ENCODE measurements at places on chromosomes 7 and 10.
A peak's percentile ranks its signal among the peaks of the same experiment; 100 is the strongest.

DNA sequence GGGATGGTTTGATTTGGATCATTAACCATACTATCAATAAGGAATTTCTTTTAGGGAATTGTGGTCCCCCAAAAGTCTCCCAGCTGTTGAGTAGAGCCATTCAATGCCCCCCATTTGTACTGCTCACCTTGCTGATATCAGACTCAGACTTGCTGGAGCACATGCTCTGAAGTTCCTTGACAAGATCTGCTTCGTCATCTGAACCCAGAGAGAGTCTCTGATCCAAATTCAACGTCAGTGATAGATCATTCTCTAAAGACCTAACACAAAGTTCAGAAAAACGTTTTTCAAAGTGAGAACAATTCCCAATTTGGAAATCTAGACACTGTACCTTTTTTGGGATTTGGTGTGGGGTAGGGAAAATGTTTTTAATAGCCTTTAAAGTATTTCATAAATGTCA is 153.9 kb downstream of the CTTNBP2 start:
- H3K4me3 ChIP-seq: no peak overlapping the region
- H3K27ac ChIP-seq: no peak overlapping the region
- H3K36me3 ChIP-seq: peaks cover 5% of the 10 kb centered on the region
- DNase-seq: no peak
- H3K27me3 ChIP-seq: no peaks in the 10 kb centered on the region

GRCh38 chr7:30177965-30178364 is 43.2 kb downstream of the MTURN start:
- H3K4me3 ChIP-seq: no peak overlapping the region
- peaks cover 4% of the 10 kb centered on the region for H3K4me1 ChIP-seq
- no peak overlapping the region for H3K27ac ChIP-seq
- no peaks in the 10 kb centered on the region for H3K36me3 ChIP-seq
- DNase-seq: no peak

GRCh38 chr10:49223205-49223604 is 35.0 kb upstream of the TMEM273 start:
- no peak overlapping the region for H3K27ac ChIP-seq
- H3K36me3 ChIP-seq: no peaks in the 10 kb centered on the region
- H3K4me1 ChIP-seq: no peaks in the 10 kb centered on the region

GRCh38 chr10:119217991-119218490 is 10.7 kb downstream of the GRK5 start:
- H3K27me3 ChIP-seq: no peaks in the 10 kb centered on the region
- DNase-seq: no peak
- H3K4me3 ChIP-seq: no peak overlapping the region
- peak overlapping the region; percentile 17 for H3K27ac ChIP-seq
- no peaks in the 10 kb centered on the region for H3K36me3 ChIP-seq

- no peaks in the 10 kb centered on the region for H3K36me3 ChIP-seq
- DNase-seq: no peak
- H3K27me3 ChIP-seq: no peaks in the 10 kb centered on the region
- no peak overlapping the region for H3K4me3 ChIP-seq
- H3K4me1 ChIP-seq: no peaks in the 10 kb centered on the region
- no peak overlapping the region for H3K27ac ChIP-seq
These were observed 13.6 kb downstream of the STEAP2 start for GRCh38 chr7:90225181-90225580.

- H3K27ac ChIP-seq: no peak overlapping the region
- no peaks in the 10 kb centered on the region for H3K27me3 ChIP-seq
- no peak for DNase-seq
- H3K4me3 ChIP-seq: no peak overlapping the region
- no peaks in the 10 kb centered on the region for H3K4me1 ChIP-seq
These were observed 323.0 kb downstream of the EXOC4 start for GRCh38 chr7:133575726-133576440.

- H3K36me3 ChIP-seq: peaks cover 8% of the 10 kb centered on the region
- no peaks in the 10 kb centered on the region for H3K4me1 ChIP-seq
- no peak for DNase-seq
These were observed 365 bp downstream of the YME1L1 start for GRCh38 chr10:27153845-27154193.

DNA sequence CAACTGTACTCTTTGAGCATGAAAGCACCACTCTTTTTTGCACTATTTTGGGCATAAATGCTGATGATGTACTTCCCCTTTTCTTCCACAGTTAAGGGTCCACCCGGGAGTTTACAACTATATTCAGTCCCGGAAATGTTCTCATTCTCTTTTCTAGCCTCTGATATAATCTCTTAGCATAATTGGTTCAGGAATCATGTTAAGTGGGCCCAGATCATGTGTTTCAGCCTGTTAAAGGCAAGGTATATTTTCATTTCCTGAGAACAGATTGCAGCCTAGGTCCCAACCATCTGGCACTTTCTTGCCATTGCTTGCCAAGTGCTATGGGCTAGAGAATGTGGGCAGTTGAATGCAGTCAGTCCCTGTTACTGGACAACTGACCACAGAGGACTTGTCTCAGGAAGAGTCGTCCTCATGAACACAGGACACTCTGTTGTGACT is 111.4 kb upstream of the GLCCI1 start:
- DNase-seq: no peak
- H3K27me3 ChIP-seq: no peaks in the 10 kb centered on the region
- H3K36me3 ChIP-seq: no peaks in the 10 kb centered on the region
- no peak overlapping the region for H3K27ac ChIP-seq
- H3K4me3 ChIP-seq: no peak overlapping the region

GRCh38 chr7:90660100-90660499 is 64.0 kb downstream of the CDK14 start:
- no peaks in the 10 kb centered on the region for H3K27me3 ChIP-seq
- no peak overlapping the region for H3K27ac ChIP-seq
- H3K4me1 ChIP-seq: no peaks in the 10 kb centered on the region
- no peak overlapping the region for H3K4me3 ChIP-seq

GRCh38 chr10:125009661-125010161 is 67.8 kb downstream of the ZRANB1 start:
- no peak overlapping the region for H3K4me3 ChIP-seq
- H3K36me3 ChIP-seq: peaks cover 3% of the 10 kb centered on the region
- DNase-seq: no peak
- no peaks in the 10 kb centered on the region for H3K4me1 ChIP-seq
- no peaks in the 10 kb centered on the region for H3K27me3 ChIP-seq

DNA sequence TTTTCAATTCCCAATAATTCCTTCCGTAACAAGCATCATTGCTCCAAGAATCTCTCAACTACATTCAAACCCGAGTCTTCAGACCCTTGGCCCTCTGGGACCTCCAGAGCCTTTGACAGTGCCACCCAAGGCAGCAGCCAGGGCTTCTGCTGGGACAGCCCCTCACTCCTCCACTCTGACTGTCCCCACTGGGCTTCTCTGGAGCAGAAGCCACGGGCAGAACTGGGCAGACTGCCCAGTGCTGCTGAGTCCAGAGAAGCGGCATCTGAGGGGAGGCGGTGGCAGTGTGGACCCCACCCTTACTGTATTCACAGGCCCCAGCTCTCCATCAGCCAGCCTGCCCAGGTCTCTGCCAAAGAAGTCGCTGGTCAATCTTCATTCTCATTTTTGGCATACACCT is 8.8 kb downstream of the CYREN start:
- H3K27ac ChIP-seq: no peak overlapping the region
- no peak for DNase-seq
- no peak overlapping the region for H3K4me3 ChIP-seq
- peaks cover 10% of the 10 kb centered on the region for H3K36me3 ChIP-seq

DNA sequence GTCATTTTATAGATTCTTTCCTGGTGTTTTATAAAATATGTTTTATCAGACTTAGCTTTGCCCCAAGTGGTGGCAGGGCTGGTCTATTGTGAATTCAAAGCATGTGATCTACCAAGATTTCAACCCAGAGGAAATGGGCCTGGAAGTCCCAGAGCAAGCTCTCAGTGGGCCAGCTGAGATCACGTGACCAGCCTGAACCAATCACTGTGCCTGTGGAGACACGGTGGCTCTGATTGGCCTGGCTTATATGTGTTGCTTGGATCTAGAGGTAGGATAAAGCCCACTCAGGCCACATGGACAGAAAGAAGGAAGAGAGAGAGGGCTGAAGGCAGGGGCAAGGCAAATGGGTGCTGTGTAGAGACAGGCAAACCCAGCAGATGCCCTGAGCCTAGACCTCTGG is 65.5 kb upstream of the GATA3 start:
- no peaks in the 10 kb centered on the region for H3K4me1 ChIP-seq
- H3K27me3 ChIP-seq: no peaks in the 10 kb centered on the region
- no peak overlapping the region for H3K4me3 ChIP-seq
- no peaks in the 10 kb centered on the region for H3K36me3 ChIP-seq
- no peak overlapping the region for H3K27ac ChIP-seq

DNA sequence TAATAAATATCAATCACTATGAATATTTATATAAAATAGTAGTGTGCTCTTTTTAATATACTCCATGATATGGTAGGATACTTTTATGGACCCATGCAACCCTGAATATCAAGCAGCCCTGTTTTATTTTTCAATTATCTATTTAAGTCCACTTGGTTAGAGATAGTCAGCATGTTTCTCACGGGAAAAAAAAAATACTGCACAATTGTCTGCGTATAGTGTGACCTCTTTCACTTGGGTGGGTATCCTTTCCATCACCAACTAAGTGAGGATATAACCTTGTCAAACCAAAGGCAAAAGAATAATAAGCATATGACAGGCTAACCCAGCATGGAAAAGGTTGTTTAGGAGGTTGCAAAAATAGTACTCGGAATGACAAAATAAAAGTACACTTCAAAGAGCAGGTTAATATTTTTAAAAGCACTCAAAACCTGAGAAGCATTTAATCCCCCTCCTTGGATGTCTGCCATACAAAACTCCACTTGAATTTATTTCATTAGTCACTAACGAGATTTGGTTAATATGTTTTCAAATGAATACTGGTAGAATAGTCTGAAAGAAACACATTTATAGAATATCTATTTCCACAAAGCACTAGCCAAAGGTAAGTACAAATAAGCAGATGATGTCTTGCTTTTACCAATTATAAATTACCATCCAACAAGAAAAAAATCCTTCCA is 76.5 kb downstream of the IMMP2L start:
- no peaks in the 10 kb centered on the region for H3K4me1 ChIP-seq
- H3K27ac ChIP-seq: no peak overlapping the region
- DNase-seq: no peak
- H3K36me3 ChIP-seq: no peaks in the 10 kb centered on the region

GRCh38 chr7:4073052-4073451 is 609.0 kb upstream of the FOXK1 start:
- no peak for DNase-seq
- no peaks in the 10 kb centered on the region for H3K36me3 ChIP-seq
- H3K4me1 ChIP-seq: no peaks in the 10 kb centered on the region
- H3K4me3 ChIP-seq: no peak overlapping the region
- H3K27ac ChIP-seq: no peak overlapping the region

- H3K36me3 ChIP-seq: no peaks in the 10 kb centered on the region
- no peaks in the 10 kb centered on the region for H3K27me3 ChIP-seq
- H3K27ac ChIP-seq: no peak overlapping the region
These were observed 417.9 kb downstream of the ANKRD7 start for GRCh38 chr7:118642396-118642795.

DNA sequence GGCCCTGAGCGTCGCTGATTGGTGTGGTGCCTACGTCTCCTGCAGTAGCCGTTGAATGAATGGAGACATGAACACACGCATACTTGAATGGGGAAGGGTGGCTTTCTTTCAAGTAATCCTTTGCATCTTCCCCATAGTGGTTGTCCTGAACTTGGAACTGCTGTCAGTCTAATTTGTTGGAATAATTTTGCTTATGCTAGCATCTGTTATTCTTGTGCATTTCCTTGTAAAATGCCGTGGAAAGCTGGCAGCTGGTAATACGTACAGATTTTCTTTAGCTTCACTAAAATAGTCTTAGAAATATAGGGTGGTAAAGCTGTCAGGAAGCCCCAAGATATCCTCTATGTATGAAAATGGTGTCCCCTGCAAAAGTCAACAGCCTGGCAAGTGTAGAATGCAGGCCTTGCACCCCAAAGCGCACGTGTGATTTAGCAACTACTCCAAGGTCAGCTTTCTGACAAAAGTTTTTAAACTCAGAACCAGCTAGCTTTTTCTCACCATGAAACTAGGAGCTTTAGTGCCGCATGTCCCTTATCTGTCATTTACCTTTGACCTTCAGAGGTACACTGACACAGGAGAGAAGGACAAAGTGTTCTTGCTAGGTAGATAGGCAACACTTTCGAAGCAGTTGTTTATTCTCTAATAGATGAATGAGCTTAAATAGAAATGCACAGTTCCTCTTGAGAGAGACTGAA is 70.8 kb downstream of the RBM33 start:
- H3K27ac ChIP-seq: peak overlapping the region; percentile 41
- peaks cover 18% of the 10 kb centered on the region for H3K36me3 ChIP-seq
- H3K4me3 ChIP-seq: no peak overlapping the region

DNA sequence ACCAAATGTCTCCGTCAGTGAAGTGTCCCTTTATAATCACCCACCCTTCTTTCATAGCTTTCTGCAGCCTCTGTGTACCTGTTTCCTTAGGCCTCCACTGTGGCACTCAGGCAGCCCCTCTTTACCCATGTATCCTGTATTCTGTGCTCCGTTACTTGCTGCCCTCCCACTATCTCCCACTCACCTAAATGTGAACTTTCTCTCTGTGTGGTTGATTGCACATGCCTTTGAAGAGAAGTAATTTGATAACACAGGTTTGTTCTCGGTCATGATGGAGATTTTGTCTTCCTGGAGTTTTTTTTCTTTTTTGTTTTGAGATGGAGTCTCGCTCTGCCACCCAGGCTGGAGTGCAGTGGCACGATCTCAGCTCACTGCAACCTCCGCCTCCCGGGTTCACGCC is 61.5 kb downstream of the REEP3 start:
- H3K4me3 ChIP-seq: no peak overlapping the region
- H3K27ac ChIP-seq: no peak overlapping the region
- no peaks in the 10 kb centered on the region for H3K27me3 ChIP-seq
- DNase-seq: no peak
- no peaks in the 10 kb centered on the region for H3K4me1 ChIP-seq

GRCh38 chr10:42975558-42976340 is 101.1 kb upstream of the RET start:
- no peaks in the 10 kb centered on the region for H3K36me3 ChIP-seq
- no peak for DNase-seq
- H3K4me3 ChIP-seq: no peak overlapping the region
- no peak overlapping the region for H3K27ac ChIP-seq
- H3K4me1 ChIP-seq: no peaks in the 10 kb centered on the region

GRCh38 chr10:47073967-47074366 is 162.7 kb downstream of the PTPN20 start:
- H3K27ac ChIP-seq: no peak overlapping the region
- no peak overlapping the region for H3K4me3 ChIP-seq
- H3K4me1 ChIP-seq: no peaks in the 10 kb centered on the region
- H3K36me3 ChIP-seq: no peaks in the 10 kb centered on the region
- H3K27me3 ChIP-seq: no peaks in the 10 kb centered on the region

GRCh38 chr10:52419281-52419680 is 105.2 kb downstream of the DKK1 start:
- H3K4me3 ChIP-seq: no peak overlapping the region
- no peaks in the 10 kb centered on the region for H3K4me1 ChIP-seq
- no peaks in the 10 kb centered on the region for H3K36me3 ChIP-seq
- H3K27me3 ChIP-seq: no peaks in the 10 kb centered on the region
- no peak overlapping the region for H3K27ac ChIP-seq
- DNase-seq: no peak

DNA sequence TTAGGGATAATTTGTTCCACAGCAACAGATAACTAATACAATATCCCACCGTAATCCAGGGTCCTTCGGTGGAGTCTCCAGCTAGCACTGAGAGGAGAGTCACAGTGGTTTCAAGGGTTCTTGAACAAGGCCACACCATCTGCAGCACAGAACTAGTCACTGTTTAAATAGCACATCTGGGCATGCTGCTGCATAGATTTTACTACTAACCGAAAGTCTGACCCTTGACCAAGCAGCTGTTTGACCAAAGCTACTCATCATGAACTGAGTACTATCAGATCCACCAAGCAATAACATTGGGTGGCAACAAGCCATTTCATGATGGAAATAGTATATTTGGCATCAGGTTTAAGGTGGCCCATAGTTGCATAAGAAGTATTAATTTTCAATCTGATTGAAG is 53.2 kb downstream of the ANKMY2 start:
- H3K4me3 ChIP-seq: no peak overlapping the region
- no peak overlapping the region for H3K27ac ChIP-seq
- no peaks in the 10 kb centered on the region for H3K36me3 ChIP-seq
